ENCODE measurements at places on chromosomes 5 and 9.

- DNase-seq, result no peak
Measured at GRCh38 chr9:125629446-125629845, 77.6 kb downstream of the MAPKAP1 start.

- no peak for DNase-seq
Measured at GRCh38 chr5:63774939-63775338, 187.3 kb downstream of the HTR1A start.

- DNase-seq, result no peak
Measured at GRCh38 chr9:83538890-83539238, 663 bp upstream of the FRMD3 start.

- DNase-seq, result no peak
Measured at GRCh38 chr5:96896806-96897205, 20.5 kb downstream of the ERAP2 start.

DNA sequence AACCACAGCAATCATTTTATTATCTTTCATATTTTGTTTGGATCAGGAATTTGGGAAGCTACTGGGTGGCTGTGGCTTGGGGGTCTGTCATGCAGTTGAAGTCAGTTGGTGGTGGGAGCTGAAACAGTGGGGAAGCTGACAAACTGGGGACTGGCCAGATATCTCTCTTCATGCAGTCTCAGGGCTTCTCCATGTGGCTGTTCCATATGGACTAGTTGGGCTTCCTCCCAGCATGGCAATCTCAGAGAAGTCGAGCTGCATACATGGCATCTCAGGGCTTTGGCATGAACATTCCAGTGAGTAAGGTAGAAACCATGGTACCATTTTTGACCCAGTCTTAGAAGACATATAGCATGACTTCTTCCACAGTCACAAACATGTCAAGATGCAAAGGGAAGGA lies 274.8 kb downstream of the ENC1 start:
- no peak for DNase-seq

GRCh38 chr9:106414042-106414441 lies 448.9 kb upstream of the ZNF462 start:
- DNase-seq, result no peak

GRCh38 chr5:4027088-4027734 lies 431.6 kb downstream of the IRX1 start:
- no peak for DNase-seq

DNA sequence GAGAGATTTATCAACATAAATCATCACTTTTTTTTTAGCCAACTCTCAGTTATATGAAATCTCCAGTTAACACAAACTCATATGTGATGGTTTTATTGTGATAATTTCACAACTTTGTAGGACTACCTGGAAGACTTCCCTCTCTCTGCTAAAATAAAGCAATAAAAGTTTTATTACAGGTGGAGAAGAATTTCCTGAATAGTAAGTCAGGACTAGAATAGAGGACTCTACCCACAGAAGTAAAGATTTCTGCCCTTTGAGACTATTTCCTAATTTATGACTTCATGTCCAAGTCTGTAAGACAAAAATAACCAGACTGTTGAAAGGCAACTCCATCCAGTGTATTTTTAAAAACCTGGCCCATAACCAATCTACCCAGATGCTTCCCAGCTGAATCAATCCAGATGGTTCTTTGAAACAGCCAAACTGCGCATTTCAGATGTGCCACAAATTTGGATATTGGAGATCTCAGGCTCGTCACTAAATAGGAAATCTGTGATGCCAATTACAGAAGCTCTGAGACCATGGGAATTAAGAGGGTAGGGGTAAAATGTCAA lies 234.0 kb upstream of the NMUR2 start:
- DNase-seq, result no peak

- DNase-seq, result peak; percentile 24
Measured at GRCh38 chr5:1792842-1793266, 6.8 kb downstream of the MRPL36 start.

DNA sequence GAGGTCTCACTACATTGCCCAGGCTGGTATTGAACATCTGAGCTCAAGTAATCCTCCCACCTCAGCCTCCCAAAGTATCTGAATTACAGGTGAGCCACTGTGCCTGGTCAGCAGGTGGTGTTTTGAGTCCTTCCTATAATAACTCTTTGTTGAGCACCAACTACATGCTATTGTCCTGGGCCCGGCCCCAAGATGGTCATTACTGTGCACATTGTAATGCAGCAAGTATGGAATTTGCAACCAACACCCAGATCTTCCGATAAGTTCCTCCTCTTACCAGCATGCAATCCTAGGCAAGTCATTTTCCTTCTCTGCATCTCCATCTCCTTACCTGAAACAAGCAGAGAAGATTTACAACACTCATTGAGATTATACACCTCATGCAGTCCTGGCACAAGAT lies 510.3 kb upstream of the KLF4 start:
- peak; percentile 3 for DNase-seq

GRCh38 chr9:132651259-132651658 lies 18.5 kb downstream of the DDX31 start:
- DNase-seq, result peak; percentile 22

DNA sequence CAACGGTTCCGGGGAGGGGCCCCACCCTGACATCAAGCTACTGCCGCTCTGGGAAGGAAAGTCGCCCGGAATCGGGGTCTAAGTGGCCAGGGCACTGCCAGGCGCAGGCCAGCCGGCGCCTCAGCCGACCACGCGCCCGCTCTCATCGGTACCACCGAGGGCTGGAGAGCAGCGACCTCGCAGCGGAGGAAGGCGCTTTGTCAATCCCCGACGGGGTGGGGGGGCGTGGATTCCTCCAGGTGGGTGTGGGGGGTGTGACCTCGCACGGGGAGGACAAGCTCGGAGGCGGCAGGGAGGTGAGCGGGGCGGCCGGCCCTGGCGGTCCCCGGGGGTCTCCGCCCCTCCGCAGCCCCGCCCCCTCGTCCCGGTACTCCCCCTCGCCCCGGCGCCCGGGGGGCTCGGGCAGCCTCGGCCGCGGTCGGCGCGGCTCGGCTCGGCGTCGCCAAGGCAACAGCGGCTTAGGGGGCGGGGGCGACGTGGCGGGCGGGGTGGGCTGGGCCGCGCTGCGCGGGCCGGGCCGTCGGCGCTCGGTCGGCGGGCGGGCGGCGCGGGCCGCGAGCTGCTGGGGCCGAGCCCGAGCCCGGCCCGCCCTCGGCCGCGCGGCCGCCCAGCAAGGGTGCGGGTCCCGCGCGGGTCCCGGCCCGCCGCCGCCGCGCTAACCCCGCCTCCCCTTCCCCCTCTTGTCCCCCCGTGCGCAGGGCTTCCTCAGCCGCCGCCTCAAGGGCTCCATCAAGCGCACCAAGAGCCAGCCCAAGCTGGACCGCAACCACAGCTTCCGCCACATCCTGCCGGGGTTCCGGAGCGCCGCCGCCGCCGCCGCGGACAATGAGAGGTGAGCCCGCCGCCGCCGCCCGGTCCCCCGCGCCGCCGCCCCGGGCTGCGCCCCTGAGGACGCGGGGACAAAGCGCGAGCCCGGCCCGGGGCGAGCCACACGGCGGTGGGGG lies 47.5 kb downstream of the DAB2IP start:
- DNase-seq, result peak; percentile 45

DNA sequence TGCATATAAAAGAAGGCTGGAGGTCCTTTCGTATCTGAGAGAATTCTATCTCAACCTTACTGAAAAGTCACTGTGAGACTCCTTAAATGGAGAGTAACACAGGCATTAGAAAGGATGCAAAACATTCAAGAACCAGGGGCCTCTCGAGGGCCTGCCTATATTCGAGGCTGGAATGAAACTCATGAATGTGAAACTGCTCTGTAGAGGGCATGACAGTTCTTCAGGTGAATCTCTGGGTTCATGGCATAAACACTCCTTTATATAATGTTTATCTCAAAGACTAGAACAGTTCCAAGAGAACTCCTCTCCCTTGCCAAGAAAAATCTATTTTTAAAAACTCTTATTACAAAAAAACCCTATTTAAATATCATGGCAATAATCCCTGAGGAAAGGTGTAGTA lies 113.9 kb downstream of the SEC61B start:
- DNase-seq, result no peak

DNA sequence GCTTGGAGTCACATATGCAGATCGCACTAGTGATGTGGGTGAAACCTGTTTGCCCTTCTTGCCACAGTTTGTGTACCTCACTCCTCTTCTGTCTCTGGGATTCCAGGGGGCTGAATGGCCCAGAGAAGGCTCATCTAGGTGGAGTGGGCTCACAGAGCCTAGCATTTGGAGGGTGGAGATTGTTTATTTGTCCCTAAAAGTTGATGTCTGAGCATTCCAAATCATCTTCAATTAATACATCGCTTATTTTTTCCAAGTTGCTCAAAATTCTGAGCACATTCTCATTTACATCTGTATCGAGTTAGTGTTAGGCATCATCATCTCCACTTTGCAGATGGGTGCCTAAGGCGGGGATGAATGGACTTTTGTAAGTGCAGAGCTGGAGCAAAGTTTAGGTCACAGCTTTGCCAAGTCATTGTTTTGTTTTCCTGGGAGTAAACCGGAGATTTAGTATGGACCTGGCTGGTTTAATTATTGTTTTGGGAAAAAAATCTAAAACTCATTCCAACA lies 2.0 kb downstream of the ABL1 start:
- DNase-seq, result no peak

GRCh38 chr9:20597862-20598261 lies 24.4 kb downstream of the MLLT3 start:
- no peak for DNase-seq

DNA sequence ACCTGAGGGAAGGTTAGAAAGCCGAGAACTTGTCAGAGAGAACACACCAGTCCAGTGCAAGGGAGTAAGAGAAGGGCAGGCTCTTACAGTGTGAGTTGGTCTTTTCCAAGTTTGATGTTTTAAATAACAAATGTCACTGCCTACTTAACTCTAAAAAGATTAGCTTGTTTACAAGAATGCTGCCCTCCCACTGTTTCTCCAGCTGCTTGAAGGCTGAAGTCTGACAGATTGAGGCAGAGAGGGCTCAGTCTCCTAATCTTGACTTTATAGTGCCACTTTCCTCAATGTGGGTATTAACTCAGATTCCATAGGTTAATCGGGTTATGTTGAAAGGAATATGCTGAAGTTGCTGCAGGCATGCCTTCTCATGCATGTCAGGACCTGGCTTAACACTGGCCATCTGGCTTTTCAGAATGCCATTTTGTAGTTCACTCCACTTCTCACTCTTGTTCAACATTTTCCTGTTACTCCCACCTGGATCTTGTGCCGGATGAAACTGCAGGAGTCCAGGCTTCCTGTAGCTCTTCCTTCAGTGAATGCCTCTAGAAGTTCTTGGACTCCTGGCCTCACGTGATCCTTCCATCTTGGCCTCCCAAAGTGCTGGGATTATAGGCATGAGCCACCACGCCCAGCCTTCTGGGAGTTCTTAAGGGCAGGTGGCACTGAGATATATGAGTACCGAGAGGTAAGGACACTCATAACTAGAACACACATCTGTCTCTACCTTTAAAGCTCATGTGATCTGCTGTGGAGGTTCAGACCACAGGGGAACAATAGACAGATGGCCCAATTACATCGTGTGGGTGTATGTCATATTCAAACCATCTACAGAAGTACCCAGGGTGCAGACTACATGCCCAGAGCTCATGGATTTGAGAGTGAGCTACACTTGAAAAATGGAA lies 249.7 kb downstream of the ARHGAP26 start:
- no peak for DNase-seq

DNA sequence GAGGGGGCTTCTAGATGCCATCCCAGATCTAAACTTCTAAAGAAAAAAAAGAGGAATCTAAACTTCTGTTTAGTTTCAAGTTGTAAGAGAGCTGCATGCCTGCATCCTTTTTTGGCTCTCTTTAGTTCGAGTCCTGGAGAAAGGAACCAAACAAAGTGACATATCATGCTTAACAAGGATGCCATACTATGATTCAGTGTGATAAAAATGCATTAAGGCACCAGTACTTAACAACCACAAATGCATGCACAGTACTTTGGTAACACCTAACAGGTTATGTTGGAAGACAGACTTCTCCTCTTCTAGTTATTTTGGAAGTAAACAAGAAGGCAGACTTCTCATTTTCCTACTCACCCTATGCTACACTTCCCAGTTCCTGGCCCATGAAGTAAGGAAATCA lies 27.3 kb downstream of the NME5 start:
- no peak for DNase-seq

GRCh38 chr5:150294551-150295071 lies 5.0 kb upstream of the CAMK2A start:
- DNase-seq, result no peak

DNA sequence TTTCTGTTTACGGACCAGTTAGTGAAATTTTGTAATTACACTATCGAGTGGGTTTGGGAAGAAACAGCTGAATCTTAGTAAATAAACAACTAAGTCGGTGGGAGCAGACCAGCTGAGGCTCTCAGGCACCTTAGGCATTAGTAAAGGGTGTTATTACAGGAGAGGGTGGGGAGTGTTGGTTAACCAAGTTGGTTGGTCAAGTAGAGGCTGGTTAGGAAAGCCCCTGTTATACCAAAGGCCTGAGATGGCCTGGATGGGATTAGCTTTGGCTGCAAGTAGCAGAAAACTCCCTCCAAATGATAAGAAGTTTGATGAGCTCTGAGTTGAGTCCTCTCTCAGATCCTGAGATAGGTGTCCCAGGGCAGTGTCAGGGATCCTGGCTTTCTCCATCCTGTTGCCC lies 81.3 kb downstream of the PPARGC1B start:
- DNase-seq, result no peak

DNA sequence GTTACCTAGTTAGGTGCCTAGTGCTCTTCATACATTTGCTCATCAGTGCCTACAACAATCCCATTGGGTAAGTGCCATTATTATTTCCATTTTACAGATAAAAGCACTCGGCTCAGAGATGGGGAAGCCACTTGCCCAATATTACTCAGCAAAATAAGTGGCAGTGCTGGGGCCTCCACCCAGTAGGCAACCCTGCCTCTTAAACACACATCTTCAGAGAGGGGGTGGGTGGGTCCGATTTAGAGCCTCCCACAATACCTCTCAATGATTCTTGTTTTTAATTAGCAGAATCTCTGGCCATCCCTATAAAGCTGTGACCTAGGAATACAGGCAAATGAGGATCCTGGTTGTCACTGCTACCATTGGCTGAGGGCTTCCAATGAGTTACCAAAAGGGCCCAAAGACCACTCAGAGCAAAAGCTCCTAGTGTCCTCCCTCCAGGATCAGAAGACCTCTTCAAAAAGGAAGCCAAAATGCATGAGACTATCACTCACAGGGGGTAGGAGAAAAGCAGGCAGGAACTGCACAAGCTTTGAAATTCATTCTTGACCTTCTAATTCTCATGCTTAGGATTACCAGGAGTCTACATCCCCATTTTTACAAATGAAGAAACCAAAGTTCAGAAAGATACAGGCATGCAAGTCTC lies 36.1 kb upstream of the UBE2D2 start:
- DNase-seq, result no peak

GRCh38 chr9:35972093-35972492 lies 14.1 kb upstream of the OR2S2 start:
- DNase-seq, result no peak

GRCh38 chr5:35274839-35275509 lies 44.7 kb upstream of the PRLR start:
- DNase-seq, result no peak

- DNase-seq, result no peak
Measured at GRCh38 chr5:53009816-53010215, 20.7 kb downstream of the ITGA2 start.

DNA sequence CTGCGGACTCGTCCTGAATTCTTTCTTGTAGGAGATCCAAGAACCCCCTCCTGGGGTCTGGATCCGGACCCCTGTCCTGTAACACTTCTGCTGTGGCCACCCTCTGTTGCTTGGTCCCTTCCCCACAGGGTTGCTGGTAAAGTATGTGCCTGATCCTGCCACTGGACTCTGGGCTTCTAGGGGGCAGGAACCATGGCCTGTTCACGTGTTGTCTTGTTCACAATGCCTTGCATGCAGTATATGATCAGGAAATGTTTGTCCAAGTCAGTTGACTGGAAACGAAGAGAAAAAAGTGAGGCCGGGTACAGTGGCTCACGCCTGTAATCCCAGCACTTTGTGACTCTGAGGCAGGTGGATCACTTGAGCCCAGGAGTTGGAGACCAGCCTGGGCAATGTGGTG lies 139.3 kb upstream of the ALDH1B1 start:
- no peak for DNase-seq
